ENCODE measurements at places on chromosomes 5 and 9.

DNA sequence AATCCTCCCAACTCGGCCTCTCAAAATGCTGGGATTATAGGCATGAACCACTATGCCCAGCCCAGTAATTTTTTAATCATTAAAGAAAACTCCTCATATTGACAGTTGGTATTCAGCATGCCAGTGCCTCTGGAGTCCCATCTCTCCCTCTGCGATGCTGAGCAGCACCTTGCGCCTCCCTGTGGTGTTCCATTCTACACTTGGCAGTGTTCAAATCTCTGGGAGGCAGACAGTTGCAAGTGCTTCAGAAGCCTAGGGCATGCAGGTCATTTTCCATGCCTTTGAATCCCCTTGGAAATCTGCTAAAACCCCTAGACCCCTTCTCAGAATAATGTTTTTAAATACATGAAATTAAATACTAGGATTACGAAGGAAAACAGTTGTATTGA is 41.3 kb downstream of the GARNL3 start:
- DNase-seq: no peak

- no peak for DNase-seq
Observed at GRCh38 chr5:167608390-167609272, 682.8 kb upstream of the WWC1 start.

DNA sequence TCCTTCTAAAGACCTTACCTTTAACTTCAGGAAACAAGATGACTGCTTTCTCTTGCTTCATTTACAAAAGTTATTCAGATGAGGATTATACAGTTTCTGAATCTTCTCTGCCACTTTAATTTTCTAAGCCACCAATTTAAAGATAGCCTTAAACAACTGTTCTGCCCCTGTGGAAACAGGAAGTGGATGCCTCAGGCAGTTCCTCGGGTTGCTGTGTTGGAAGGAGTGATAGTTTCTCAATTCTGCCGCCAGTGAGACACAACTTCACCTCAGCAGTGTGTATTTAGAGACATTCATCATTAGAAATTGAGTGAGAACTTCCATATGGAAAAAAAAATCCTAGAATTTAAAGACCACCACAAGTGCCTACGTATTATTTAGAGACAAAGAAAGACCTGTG is 475.1 kb upstream of the WWC1 start:
- DNase-seq: no peak

DNA sequence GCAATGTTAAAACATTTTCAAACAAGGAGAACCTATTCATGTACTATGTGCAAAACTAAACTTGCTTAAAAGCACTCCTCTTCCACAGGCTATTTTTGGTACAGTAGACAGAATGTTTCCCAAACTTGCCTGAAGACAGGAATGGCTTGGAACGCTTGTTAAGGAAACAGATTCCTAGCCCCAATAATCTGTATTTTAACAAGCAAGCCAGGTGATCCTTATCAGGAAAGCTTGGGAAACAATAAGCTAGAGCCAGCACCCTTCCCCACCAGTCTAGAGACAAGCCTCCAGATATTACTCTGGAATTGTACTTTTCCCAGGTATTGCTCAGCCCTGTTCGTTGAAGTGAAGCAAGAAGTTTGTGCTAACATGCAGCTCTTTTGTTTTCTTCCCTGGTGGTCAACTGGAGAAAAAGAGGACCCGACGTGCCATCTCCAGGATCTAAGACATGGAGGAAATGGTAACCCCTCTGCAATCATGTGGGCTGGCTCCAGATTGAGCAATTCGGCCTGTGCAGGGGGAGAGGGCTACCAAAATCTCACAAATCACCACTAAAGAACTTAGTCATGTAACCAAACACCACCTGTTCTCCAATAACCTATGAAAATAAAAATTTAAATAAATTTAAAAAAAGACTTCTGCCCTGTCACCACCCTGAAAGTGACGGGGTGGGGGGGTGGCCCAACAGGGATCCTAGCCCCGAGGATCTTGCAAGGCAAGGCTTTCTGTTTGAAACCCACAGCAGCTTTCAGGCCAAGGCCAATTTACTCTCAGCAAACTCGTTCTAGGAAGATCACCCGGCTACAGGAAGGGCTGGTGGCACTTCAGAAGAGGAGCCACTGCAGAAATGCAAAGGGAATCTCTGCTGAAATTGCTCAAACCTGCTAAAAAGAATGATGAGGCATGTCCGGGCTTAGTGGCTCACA is 48.6 kb downstream of the SHB start:
- no peak for DNase-seq

- DNase-seq: no peak
Observed at GRCh38 chr9:108636013-108636412, 219.8 kb downstream of the ACTL7B start.

DNA sequence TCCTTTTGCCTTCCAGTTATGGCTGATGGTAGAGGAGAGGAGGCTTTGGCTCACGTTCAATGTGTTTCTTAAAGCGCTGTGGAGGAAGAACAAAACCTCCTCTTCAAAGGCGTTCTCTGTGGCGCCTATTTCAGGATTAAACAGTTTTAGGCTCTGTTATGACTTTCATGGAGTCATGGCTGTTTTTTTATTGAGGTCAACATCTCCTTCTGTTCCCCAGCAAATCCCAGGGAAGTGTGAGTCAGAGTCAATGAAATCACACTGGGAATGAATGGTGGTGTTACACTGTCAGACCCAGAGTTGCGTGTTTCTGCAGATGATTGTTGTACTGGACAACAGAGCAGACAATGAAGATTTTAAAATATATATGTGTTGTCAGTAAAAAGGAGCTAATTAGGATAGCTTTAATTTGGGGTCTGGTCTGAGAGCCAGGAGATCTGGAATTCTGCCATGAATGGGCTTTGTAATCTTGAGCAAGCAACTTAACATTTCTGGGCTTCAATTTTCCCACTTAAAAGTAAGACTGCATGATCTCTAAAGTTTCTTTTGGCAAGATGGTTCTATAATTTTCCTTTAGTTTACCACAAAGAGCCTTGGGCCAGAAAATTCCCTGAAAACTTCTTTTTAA is 240.7 kb downstream of the CSNK1G3 start:
- DNase-seq: no peak

GRCh38 chr5:30781643-30782042 is 411.8 kb upstream of the CDH6 start:
- no peak for DNase-seq

GRCh38 chr5:112965733-112966306 is 10.8 kb upstream of the DCP2 start:
- DNase-seq: peak; percentile 34

DNA sequence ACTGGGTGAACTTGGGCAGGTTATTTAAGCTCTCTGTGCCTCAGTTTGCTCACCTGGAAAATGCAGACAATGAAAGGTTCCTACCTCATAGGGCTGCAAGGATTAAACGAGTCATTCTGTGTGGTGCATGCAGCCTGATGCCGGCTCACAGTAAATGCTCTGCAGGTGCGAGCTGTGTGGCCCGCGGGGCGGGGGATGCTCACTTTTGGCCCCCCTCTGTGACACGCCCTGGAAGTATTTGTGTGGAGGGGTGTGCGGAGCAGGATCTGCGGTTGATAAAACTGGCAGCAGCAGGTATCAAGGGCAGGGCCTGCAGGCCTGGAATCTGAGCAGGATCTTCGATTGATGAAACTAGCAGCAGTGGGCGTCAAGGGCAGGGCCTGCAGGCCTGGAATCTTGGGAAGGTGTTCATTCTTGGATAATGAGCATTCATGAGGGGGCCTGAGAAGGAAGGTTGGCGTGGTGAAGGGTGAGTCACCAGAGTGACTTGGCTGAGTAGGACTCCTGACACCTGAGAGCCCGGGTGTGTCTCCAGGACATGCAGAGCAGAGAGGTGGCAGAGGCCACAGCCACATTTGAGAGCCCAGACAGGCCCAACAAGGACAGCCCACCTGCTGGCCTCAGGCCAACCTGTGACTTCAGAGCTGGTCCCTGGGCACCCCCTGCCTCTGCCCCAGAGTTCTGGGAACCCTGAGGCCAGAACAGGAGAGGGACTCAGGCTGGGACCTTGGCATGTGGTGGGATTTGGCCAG is 11.9 kb downstream of the UNC5A start:
- no peak for DNase-seq

DNA sequence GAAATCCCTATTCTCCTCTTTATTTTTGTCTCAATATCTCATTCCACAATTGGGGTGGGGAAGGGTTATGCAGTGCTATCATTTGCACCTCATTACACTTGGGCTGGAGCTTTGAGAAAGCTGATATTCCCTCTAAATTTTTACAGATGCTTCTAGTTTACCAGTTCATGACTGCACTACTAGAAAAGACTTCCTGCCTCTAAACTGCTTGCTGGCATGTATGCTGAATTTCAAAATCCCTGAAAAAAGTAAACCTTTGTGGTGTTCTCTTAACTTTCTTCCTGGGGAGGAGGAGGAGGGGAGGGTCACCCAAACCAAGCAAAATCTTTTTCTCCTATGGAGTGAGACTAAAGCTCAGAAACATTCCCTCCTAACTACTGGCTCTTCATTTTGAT is 45.1 kb downstream of the BNC2 start:
- no peak for DNase-seq

GRCh38 chr5:125829349-125829748 is 593.9 kb upstream of the GRAMD2B start:
- DNase-seq: no peak

GRCh38 chr5:34929720-34930461 is 532 bp downstream of the DNAJC21 start:
- DNase-seq: peak; percentile 90

- DNase-seq: no peak
Observed at GRCh38 chr9:133948131-133948530, 44.0 kb downstream of the VAV2 start.

GRCh38 chr5:53073348-53073747 is 36.2 kb downstream of the MOCS2 start:
- no peak for DNase-seq

DNA sequence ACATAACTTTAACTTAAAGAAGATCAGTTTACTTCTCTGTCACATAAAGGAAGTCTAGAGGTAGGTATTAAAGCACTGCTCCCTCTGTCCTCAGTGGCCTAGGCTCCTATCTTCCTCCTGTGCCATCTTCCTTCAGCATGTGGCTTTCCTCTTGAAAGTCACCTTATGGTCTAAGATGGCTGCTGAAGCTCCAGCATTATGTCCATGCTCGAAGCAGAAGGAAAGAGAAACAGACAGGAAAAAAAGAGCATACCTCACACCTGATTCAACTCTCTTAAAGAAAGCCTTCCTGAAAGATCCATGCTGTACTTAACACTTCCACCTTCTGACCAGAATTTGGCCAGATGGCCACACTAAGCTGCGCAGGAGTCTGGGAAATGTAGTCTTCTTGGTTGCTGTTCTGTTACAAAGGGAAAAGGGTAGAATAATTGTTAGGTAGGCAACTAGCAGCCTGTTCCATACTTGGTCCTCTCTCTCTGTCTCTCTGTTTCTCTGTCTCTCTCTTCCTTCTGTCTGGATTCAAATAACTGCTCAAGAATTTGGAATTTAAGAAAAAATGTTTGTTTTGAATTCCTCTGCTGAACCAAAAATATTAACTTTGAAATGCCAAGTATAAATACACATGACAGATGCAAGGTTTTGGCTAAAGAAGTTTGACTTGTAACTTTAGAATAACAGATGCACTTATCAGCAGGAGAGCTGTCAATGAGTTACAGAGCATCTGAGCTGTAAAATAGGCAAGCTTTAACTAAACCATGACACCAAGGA is 16.0 kb downstream of the TMEM174 start:
- DNase-seq: no peak

- DNase-seq: no peak
Observed at GRCh38 chr5:52783226-52783959, 4.3 kb upstream of the ITGA1 start.

GRCh38 chr5:172455511-172456061 is 1.3 kb upstream of the SH3PXD2B start:
- DNase-seq: no peak

- DNase-seq: no peak
Observed at GRCh38 chr5:171270136-171270535, 38.9 kb upstream of the TLX3 start.

GRCh38 chr5:89729623-89730301 is 679.8 kb downstream of the CETN3 start:
- DNase-seq: no peak

DNA sequence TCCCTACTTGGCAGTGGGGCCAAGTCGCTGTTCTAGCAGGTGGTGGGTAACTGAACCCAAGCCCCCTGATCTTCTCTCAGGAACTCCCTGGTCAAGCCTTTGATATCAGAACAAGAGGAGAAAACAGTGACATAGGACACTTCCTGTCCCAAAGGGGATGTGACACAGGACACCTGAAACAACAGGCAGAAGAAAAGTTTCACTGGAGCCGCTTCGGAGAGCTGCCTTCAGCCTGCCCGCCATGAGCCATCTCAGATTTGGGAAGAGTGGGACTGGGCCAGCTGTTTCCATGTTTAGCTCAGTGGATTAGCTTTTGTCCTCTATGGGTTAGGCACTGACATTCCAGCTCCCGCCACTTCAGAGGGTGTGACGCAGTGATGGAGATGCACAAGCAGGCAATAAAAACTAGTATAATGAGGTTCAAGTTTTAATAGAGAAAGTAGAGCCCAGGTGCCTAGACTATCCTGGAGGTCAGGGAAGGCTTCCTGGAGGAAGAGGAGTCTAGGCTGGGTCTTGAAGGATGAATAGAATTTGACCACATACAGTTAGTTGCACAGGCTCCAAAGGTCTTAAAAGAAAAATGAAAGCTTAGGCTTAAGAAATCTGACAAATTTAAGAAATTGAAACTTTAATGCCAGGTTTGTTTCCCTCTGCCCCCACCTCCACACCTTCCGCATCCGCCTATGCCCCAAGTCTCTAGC is 104.1 kb upstream of the SPRY4 start:
- DNase-seq: no peak

DNA sequence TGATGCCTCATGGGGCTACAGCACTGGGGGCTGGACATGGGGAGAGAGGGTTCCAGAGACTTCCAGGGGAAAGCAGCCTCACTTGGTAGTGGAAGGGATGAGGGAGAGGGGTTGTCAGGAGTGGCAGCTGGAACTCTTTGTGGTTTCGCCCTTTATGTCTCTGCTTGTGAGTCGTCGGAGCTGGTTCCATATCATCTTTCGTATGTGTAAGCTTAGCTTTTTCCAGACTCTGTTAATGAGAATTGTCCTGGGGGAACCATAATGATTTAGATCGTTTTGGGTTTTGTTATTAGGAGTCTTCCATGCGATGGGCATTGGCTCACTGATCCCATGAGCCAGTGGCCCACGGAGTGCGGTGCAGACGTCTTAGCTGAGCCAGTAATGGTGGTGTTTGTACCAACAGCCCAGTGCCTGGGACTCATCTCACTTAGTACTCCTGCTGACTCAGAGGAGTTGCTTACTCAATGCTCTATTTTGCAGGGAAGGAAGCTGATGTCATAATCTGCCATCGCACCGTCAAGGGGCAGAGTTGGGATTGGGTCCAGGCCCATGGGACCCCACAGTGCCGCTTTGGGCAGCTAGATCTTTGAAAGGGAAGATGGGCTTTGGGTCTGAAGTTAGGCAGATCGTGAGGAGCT is 48.5 kb downstream of the NEK6 start:
- DNase-seq: no peak

DNA sequence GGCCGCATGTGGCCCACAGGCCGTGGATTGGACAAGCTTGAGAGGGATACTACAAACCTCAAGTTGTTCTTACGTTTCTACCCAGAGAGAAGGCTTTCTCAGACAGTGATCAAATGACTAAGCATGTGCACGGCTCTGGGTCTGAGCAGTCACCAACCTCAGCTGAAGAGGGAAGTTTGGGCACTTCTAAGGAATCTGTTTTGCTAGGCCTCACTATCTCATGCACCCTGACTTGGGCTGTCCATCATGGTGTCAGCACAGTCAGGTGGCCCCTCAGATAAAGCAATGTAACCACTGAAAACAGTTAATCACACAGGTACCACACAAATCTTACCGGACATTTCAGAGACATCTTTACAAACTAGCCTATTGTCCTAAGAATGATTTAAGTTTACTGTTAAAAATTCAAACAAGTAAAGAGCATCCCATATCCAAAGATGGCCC is 24.6 kb downstream of the CSF2 start:
- DNase-seq: peak; percentile 74

Data from activated T-cell treated with anti-CD3 and anti-CD28 coated beads, Interleukin-2, amount 50 U/mL, for 72 hours (primary cell).